Coronary artery (tissue), 2 donors: ENCODE measurements at places on chromosomes 2 and 18.

- no peak for DNase-seq
Observed at GRCh38 chr2:15158100-15158499, 403.0 kb downstream of the NBAS start.

DNA sequence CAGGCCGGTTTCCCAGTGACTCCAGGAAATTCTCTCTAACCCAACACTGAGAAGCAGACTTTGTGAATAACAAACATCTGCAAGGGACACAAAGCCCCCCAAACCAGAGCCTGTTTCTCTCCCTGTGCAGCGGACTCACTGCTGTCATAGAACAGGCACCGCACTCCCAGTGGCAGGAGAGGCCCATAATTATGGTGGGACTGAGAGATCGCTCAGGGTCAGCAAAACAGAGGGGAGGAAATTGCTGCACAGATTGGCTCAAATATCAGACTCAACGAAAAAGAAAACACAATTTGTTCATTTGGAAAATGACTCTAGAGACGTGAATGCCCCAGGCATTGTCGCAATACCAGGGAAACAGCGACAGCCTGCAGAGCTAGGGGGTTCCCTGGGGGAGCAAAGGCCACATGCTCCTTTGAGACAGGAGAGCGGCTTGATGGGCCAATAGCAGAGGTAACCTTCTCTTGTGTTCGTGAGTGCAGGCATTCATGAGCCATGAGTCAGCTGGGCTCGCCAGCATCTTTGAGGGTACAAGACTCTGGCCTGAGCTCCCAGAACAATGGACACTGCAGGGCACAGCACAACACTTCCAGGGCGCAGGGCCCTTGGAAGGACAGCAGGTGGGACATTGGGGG, 143.3 kb upstream of the KLHL29 start:
- no peak for DNase-seq

GRCh38 chr2:237980751-237981150, 13.9 kb downstream of the UBE2F start:
- DNase-seq: no peak

DNA sequence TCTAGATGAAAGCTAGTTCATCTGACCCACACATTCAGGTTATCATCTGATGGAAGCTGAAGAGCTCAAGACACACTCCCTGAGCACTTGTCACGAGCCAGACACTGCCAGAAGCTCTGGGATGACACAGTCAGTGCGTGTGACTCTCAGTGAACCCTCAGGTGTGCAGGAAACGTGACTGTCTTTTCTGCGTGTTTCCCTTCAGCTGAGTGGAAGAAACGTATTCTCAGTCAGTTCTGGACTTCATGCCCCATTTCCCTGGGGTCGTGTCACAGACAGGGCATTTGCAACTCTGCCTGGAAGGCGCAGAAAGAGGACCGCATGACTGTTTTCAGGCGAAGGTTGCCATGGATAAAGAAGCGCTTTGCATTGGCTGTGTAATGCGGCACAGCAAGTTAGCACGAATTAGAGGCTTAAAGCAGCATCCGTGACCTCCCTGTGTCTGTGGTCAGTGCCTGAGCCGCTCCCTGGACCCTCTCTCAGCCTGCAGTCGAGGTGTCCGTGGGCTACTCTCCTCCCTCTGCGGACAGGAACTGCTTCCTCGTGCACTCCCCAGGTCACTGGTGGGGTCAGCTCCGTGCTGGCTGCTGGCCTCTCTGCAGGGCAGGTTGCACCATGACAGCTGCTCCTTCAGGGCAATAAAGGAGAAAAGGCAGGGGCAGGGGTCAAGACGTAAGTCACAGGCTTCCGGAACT, 3.3 kb upstream of the ALLC start:
- DNase-seq: no peak

DNA sequence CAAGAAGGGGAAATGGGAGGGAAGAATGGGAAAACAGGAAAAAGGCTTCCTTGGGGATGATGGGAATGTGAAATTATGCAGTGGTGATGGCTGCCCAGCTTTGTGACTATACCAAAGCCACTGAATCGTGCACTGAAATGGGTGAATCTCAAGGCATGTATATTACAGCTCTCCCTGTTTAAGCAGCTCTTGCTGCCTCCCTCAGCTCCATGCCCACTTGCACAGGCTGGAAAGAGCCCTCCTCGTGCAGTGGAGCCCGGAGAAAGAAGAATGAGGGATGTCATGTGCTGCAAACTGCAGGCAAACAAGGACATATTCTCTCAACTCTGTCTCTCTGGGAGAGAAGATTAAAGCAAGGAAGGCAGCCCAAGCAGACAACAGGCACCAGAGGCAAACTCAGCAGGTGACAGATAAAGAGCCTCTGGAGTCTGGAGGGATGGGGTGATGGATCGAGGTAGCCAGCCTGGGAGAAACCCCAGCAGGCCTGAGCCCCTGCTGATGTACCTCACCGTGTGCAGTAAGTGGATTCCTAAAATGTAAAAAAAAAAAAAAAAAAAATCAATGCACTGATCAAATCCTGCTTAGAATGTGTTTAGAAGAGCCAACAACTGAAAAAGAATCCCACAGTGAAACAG, 62.4 kb upstream of the SLC66A3 start:
- no peak for DNase-seq

DNA sequence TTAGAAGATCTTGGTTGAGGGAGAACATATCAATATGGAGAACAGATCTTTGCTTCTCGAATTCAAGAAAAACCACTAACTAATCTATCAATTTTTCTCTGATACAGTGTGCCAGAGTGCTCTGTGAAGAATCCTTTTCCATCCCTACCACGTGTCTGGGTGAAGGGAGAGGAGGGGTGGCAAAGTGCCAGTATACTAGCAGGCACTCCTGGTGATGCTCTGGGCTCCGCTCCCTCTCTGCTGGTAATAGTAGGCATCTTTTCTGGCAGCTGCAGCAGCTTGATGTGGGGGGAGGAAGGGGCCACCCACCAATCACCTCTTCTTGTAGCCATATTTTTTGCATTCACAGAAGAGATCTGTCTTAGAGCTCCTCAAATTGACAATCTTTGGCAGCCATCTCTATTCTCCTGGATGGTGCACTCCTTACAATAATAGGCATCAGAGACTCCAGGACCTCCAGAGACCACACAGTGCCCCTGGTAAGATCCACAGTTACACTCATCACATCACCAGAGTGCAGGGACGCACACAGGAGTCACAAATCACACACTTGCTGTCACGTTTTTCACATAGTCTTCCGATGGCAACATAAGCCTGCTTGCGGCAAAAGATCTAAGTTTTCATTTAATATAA, 15.7 kb downstream of the STK39 start:
- no peak for DNase-seq

GRCh38 chr2:15527074-15527739, 33.9 kb downstream of the NBAS start:
- no peak for DNase-seq

GRCh38 chr2:108615480-108616090, 81.3 kb downstream of the LIMS1 start:
- no peak for DNase-seq

DNA sequence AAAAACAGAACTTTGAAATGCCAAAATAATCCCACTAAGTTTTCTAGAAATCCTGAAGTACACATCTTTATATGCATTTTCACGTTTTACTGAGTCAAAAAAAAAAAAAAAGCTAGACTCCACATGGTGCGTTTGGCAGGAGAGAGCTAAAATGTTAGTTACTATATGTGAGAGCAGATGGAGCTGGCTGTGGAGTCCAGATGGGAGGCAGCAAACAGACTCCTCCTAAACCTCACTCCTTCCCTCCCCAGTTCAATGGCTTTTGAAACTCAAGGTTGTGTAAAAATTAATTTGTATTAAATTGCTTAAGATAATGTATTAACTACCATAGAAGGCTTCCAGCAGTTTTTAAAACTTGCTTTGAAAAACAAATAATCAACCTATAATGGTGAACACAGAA, 248.8 kb downstream of the AGPS start:
- no peak for DNase-seq

- no peak for DNase-seq
Observed at GRCh38 chr18:47215554-47216138, 35.8 kb downstream of the SKOR2 start.

GRCh38 chr2:98086491-98087446, at the start of gene VWA3B:
VWA3B (plus strand) TSS chr2:98087167; CDS start chr2:98093093, 5,926 bp downstream.
- DNase-seq: no peak

DNA sequence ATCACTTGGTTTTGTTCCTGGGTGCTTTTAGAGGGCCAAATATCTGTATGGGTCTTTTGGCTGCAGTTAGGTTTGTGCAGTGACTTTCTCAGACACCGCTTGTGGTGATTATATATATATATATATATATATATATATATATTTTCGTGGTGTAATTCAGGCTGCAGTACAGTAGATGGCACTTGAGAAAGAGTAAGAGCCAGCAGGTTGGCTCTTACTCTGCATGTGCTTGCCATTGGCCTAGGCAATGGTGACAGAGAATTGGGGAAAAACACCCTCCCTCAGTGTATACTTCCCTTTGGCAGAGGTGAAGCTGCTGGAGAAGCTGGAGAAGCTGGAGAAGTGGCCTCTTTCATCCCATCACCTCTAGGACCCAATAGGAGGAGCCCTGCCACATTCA, 22.2 kb upstream of the MYL1 start:
- no peak for DNase-seq

DNA sequence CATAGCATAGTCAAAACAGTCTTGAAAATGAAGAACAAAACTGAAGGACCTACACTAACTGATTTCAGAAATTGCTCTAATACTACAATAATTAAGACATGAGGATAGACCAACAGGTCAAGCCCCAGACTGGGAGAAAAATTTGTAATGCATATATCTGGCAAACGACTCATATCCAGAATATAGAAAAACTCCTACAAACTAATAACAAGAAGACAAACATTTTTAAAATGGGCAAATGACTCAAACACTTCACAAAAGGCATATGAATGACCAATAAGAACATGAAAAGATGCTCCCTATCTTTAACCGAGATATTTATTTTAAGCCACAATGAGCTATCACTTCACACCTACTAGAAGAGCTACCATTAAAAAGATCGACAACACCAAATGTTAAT, 14.2 kb downstream of the TGFBRAP1 start:
- no peak for DNase-seq

DNA sequence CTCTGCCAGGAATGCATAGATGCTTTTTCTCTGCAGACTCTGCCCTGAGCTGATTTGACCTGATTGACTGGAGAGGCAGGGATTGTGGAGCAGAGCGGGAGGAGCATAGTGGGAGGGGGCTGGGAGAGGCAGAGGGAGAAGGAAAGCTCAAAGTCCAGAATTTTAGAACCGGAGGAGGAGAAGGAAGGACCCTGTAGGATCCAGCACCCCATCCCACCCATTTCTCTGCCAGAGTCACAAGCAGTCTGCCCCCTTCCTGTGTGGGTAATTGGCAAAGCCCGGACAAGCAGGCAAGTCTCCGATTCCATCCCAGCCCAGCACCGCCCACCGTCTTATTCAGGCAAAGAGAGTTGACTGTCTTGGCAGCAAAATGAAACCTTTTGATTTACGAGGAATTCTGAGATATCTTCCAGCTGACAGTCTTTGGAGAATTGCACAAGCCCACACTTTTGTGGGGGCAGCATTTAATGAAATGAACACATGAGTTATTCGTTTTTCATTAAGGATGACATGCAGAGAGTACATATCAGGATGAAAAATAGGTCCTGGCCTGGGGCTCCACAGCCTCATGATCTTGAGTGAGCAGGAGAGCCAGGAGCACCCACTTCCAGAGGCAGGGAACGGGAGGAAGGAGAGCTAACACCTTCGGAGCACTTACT, 103.1 kb downstream of the MCFD2 start:
- DNase-seq: no peak

GRCh38 chr2:19882286-19882685, 19.5 kb downstream of the TTC32 start:
- DNase-seq: no peak

- no peak for DNase-seq
Observed at GRCh38 chr2:121483021-121483420, 47.7 kb upstream of the RNU4ATAC start.

DNA sequence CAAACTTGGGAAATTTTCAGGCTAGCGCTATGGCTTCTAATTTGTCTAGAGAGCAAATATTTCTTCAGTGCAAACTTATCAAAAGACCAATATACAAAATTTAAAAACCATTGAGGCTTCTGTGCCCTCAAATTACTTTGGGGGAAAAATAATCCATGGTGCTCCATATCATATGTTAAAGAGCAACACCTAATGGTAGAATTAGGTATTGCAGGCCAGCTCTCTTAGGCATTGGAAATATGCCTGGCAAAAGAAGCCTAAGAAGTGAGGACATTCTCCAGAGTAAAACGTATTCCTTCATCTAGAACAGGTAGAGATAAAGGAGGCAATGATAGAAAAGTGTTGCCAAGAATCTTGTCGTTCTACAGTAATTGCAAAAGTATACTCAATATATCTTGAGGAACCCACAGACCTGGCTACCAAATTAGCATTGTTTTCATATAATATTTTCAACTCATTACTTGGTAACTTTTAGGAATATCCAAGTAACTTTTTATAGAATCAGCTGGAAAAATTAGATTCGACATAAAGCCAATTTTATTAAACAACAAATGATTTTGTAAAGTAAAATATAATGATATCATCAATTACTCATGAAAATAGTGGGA, 401.1 kb downstream of the BCL11A start:
- no peak for DNase-seq

DNA sequence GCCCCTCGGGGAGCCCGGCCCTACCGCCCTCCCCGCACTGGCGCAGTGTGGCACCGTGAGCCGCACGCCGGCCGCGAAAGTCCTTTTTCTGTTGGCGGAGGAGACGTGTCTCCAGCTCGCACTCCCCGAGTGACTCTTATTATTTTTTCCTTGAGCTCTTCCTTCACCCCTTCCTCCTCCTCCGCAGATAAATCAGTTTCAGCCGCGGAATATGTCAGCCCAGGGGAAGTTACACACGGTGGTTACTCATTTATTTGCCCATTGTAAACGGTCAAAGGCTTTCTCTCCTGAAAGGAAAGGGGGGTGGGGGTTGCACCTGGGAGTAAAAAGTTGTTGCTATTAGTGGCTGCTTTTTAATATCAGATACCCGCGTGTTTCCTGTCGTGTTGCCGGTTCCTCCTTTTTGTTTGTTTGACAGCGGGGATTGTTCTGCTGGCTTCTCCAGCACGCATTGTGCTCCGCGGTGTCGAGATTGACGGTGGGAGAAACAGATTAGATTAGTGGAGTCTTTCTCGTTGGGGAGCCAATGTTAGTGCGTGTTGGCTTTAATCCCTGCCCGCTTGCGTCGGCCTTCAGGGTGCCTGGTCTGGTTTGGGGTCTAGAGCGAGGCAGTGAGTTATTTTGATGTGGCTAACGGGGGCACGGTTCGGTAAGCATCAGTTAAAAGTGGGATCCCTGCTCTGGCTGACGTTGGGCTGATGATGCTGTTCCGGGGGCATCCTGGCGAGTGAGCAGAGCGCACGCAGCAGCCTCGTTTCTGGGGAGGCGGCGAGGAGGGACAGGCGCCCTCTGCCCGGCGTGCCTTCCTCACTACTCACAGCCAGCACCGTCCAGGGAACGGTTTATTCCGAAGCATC, 1.6 kb downstream of the CRIM1 start:
- DNase-seq: peak; percentile 80

DNA sequence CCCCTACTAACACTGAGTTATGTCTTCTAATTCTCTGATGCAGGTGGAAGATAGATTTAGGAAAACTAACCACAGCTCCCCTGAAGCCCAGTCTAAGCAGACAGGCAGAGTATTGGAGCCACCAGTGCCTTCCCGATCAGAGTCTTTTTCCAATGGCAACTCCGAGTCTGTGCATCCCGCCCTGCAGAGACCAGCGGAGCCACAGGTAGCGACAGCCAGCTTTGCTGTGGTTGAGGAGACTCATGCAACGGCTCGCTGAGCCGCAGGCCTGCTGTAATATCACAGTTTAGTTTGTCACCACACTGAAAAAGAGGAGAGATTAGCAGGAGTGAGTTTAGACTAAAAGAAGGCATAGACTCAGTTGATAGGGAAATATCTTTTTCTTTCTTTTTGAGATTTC, 131.0 kb upstream of the IL1R2 start:
- no peak for DNase-seq
